Bone marrow (tissue), 2 donors: ENCODE measurements at places on chromosomes 5 and 9.

- no peak for DNase-seq
These were observed 86.8 kb upstream of the OR13F1 start for GRCh38 chr9:104417296-104417695.

DNA sequence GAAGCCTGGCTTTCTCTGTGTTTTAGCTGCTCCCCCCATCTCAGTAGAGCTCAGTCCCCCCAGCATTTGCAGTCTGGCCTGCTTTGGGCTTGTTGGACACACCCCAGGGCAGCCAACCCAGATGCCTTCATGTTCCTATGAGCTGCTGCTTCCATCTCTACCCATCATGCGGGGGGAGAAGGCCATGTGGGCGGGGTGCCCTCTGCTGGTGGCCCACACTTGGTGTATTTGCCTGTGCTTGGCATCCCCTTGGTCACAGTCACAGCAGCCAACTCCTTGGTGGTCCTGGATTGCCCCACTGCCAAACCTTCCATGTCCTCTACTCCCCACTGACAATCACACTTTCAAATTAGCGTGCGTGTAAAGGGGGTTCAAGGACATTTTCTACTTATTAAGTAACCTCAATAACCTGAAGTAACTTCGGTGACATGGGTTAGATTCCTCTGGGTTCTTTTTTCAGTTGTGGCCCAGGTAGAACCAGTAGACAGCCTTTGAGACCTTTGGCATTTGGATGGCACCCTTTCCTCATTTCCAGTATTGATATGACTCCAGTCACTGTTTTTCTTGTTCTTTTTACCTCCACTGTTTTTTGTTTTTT lies 42.8 kb downstream of the SNX30 start:
- DNase-seq: peak; percentile 29

GRCh38 chr9:27340961-27341511 lies 44.1 kb upstream of the EQTN start:
- DNase-seq: no peak

DNA sequence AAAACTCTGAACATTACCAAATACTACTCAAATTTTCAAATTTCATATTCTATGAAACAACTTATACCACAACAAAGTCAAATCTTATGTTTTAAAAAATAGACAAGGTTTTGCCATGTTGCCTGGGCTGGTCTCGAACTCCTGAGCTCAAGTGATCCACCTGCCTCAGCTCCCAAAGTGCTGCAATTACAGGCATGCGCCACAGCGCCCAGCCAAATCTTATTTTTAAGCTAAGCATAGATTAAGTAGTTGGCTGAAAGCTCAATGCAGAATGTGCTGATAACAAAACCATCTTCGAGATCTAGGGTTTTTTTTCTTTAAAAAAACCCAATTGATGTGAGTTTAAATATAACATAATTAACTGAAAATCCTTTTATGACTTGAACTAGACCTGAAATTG lies 6.4 kb downstream of the LMBRD2 start:
- DNase-seq: no peak

DNA sequence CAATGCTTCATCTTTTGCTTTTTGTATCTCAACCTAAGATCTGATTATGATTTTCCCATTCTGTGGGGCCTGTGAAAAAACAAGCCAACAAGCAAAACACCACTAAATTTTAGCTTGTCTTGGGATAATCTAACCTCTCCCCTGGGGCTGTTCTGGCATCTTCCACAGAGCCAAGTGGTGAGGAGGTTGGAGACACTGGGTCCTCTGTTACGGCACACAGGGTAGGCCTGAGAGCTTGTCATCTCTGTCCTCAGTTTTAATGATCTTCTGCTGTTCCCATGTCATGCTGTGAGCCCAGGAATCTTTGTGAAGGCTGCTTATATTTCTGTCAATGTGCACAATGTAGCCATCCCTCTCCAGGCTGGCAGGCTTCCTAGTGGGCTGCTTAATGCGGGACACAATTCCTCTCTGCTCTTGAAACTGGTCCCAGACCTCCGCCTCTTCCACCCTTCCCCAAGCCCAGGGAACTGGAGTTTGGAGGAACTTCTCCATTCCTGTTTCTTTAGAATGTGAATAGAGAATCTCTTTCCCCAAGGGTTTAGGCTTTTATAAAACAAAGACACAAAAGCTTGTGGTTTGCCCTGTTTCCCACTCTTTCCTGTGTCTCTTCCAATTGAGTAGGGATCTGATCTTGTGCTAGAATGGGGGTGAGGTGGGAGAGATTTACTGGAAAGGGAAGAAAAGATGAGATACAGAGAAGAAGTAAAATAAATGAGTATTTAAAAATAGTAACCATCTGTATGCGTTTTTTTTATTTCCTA lies 30.9 kb upstream of the SEMA6A start:
- DNase-seq: no peak

DNA sequence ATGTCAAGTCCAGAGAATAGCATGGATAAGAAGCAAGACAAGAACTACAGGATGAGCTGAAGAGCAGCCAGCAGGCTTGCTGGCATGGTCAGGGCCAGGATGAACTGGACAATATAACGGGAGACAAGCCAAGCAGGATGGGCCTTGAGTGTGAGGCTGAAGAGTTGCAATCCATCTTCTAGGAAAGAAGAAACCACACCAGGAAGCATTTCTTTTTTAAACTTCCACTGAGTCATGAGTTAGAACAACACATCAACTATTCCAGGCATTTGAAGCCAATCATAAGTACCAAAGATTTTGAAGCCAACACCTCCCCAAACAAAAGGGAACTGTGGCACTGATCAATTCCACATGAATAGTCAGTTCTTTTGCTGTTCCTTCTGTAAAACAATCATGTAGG lies 27.3 kb downstream of the SLC31A2 start:
- DNase-seq: no peak

DNA sequence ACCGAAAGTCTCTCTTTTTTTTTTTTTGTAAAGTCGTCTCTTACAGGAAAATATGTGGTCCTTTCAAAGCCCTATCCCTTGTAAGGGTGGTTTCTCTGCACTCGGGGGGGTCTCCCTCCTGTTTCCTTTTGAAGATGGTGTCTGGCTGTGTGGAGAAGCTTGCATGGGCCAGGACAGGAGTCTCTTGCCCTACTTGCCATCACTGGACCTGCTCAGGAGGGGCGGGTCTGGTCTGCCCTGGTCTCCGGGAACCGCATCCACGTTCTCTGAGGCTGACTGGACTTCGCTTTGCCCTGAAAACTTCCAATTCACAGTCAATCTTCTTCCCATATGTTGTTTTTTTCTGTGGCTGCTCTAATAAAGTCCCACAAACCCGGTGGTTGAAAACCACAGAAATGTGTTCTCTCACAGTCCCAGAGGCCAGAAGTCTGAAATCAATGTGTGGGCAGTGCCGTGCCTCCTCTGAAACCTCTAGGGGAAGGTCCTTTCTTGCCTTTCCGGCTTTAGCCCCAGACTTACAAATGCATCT lies 92.9 kb upstream of the IER5L start:
- DNase-seq: peak; percentile 31

GRCh38 chr9:108684288-108685025 lies 171.3 kb downstream of the ACTL7B start:
- DNase-seq: no peak

- no peak for DNase-seq
These were observed 56.4 kb downstream of the SH3TC2 start for GRCh38 chr5:149006426-149006825.

- no peak for DNase-seq
These were observed 58.9 kb downstream of the NREP start for GRCh38 chr5:111697881-111698757.

DNA sequence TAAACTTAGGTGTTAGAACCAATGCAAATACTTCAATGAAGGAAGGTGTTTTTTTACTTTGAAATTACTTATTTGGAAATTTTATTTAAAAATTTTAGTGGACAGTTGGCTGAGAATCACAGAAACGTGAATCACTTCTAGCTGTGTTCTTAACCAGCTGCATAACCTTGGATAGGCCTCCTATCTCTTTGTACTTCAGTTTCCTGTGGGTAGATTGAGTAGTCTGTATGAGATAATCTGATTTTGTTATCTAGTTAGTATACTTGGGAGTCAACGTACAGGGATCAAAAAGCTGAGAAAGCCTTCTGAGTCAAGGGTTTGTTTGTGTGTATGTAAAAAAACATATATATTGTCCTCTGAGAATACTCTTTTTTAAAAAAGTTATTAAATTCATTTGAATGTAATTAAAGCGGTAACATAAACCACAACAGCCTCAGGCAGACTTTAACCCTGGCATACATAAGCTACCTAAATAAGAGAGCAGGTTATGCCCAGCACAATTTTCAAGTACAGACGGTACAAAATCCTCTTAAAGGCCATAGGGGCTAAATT lies 38.1 kb upstream of the ZCCHC7 start:
- no peak for DNase-seq

DNA sequence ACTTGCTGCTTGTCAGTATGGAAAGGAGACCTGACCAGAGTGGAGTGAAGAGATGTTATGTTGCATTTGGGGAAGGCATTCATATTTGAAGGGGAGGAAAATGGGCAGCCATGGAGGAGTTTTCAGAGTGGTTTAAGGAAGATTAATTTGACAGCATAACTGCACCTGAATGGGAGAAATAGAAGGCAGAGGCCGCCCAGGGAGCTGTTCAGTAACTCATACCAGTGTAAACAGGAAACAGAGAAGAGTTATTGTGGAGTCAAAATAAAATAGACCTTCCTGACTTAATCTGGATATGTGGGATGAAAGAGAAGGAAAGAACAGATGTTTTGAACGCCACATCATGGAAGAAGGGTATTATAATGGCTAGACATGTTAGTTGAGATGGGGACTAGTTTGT lies 13.4 kb downstream of the SLC44A1 start:
- no peak for DNase-seq

DNA sequence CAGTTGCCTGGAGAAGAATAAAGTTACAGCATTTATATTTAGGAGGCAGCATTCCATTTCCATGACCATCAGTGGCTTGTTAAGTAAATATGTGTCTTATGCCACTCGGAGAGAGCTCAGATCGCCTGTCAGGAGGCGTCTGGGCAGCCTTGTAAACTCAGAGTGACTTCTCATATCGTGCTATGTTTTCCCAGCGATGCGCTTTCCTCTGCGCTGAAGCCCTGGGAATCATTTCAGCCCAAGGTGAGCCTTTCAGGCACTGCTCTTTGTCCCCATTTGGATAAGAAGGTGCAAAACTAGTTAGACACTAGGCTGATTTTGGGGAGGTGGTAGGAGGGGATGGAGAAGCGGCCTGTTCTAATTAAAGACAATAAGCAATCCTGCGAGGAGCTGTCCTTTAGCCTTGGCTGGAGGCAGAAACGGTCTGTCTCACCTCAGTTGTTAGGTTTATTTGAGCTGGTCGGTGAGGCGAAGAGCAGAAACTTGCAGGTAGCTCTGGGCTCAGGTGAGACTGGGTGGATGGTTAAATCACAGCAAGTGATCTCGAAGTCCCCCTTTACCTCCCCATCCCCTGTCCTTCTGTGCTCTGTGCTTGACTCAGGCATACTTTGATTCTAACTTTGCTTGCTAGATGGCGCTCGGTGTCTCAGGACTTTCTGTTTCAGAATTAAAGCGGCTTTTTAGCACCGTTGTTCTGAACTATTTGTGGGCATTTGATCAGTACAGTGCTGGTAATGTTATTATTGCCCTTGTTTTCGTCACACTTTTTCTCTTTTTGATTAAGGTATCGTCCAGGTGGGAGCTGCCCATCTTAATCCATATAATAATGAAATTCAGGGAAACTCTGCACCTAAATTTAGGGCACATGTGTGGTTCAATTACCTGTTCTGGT lies 24.6 kb downstream of the NR2F1 start:
- DNase-seq: peak; percentile 20

GRCh38 chr9:38154501-38155421 lies 85.7 kb upstream of the SHB start:
- DNase-seq: no peak

DNA sequence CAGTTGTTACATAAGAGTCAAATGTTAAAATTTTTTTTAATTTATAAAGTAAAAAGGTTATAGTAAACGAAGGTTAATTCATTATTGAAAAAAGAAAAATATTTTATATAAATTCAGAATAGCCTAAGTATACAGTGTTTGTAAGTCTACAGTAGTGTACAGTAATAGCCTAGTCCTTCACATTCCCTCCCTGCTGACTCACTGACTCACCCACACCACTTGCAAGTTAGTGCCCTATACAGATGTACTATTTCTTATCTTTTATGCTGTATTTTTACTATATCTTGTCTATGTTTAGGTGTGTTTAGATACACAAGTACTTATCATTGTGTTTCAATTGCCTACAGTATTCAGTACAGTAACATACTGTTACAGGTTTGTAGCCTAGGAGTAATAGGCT lies 57.6 kb downstream of the MAMDC2 start:
- DNase-seq: no peak

DNA sequence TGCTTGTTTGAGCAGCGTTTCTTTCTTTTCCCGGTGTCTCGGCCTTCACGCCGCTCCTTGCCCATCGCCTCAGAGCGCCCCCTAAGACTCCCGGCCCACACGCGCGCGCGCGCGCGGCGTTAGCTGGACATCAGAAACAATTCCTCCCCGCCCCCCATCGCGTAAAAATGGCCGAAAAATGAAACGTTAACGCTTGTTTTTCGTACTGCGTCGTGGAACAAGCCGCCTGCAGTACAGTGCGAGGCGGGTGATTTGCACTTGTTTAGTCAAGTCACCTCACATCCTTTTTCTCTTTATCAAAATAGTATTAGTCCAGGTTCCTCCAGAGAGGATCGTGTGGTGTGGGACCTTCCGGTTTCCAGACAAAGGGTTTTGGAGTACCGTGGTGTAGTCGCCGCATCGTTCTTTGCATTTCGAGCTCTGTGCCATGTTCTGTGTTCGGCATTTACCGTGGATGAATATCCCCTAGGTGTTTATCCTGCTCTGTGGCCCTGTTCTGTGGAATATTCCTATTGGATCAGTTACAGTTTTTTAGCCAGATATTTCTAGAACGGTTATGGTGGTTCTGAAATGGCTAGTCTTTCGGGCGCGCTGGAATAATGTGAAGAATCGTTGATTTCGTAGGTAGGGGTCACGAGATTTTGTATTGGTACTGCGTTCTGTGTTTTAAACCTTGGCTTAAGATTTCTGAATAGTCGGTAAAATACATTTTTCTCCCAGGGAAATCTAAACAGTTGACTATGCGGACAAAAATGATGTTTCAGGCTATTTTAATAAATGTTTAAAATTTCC lies 1.0 kb downstream of the MATR3 start:
- no peak for DNase-seq

DNA sequence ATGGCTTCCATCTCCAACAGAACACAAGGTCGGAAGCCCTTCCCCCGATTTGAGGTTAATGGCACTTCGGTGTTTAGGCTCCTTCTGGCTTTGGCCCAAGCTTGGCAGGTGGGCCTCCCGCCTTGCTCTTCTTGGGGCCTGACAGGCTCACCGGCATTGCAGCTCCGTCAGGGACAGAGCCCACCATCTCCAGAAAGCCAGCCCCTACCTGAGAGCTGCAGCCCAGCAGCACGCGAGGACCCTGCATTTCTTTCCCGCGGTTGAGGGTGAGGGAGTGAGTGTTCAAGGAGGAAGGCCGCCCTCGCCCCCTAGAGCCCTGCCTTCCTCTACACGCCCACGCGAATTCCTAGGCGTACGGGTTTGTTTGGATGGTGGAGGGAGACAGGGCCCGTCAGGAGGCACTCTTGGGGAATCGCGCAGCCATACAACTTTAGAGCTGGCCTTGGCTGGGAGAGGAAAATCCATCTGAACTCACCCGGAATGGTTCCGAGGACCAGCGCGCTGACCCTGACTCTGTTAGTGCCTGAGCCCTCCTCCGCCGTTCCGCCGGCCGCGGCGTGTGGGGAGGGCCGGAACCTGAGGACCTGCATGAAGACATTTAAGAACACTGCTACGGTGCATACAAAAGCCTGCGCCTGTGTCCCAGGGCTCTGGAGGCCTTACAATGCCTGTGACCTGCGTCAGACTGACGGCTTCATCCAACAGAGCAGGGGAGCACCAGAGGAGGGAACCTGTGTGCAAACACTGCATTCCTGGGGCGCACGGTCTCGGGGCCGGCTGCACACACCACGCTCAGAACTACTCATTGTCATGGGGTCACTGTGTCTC lies 73.8 kb downstream of the MRPL36 start:
- no peak for DNase-seq
